Kidney glomerular epithelial cell (primary cell): ENCODE measurements at places on chromosomes 5 and 9.

- no peak for DNase-seq
Observed at GRCh38 chr5:174423558-174423957, 300.8 kb upstream of the MSX2 start.

DNA sequence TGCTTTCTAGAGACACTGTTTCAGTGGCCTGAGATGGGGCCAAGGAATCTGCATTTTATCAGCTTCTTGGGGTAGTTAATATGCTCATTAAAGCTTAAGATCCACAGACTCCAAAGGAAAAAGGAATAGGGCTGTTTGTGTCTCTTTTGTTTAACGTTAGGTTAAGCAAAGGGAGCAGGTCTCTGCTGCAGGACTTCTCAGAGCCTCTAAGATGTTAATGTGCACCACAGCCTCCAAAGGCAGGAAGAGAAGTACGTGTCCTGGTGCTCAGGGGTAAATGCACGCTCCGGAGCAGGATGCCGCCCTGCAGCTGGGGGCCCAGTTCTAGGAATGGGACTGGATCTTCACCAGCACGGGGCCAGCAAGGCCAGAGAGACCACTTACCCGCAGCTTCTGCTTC is 19.6 kb downstream of the SPARC start:
- DNase-seq, result no peak

- no peak for DNase-seq
Observed at GRCh38 chr9:79630521-79631403, 59.0 kb downstream of the TLE4 start.

DNA sequence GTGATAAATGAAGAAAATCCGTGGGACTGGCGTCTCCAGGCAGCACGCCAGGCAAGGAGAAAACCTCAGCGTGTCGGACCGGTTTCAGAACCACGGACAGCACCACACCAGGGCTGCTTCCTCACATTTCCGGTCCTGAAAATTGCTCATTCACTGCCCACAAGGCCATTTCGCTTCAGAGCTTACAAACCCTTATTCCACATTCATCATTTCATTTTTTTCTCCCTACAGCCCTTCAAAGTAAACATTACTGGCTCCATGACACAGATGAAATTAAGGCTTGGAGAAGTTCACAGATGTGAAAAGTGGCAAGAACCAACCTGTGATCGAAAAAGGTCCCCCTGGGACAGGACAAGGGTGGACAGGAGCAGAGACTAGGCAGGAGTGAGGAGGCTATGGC is 1.5 kb upstream of the GPRIN1 start:
- peak; percentile 75 for DNase-seq

- DNase-seq, result no peak
Observed at GRCh38 chr9:135698767-135699166, 514 bp downstream of the SOHLH1 start.
